Activated T-cell treated with anti-CD3 and anti-CD28 coated beads, Interleukin-2, amount 50 U/mL, for 24 hours (primary cell): ENCODE measurements at places on chromosomes 3 and 15.

DNA sequence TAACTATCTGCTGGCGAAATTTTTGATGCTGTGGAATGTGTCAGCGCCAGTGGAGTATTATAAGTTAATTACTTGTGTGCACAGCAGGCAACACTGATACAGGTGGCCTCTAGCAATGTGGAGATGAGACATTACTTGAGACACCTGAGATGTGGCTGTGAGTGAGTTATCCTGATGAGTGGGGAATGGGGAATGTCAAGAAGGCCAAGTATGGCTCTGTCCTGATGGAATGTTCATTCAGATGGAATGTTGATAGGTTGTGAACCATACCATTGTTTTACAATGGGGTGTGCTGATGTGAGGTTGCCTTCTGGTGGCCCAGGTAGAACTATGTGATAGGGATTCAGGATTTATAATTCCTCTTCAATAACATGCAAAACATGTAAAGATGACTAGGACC is 404.8 kb downstream of the PTPRG start:
- H3K27ac ChIP-seq: no peak overlapping the region
- H3K4me3 ChIP-seq: no peak overlapping the region
- no peak for DNase-seq
- no peaks in the 10 kb centered on the region for H3K4me1 ChIP-seq
- H3K27me3 ChIP-seq: no peaks in the 10 kb centered on the region
- no peaks in the 10 kb centered on the region for H3K36me3 ChIP-seq

- H3K4me3 ChIP-seq: no peak overlapping the region
- no peak for DNase-seq
- H3K27ac ChIP-seq: no peak overlapping the region
- H3K36me3 ChIP-seq: no peaks in the 10 kb centered on the region
These were observed 15.7 kb upstream of the DPPA4 start for GRCh38 chr3:109353057-109353456.

- no peak for DNase-seq
- H3K4me1 ChIP-seq: no peaks in the 10 kb centered on the region
- H3K27me3 ChIP-seq: peaks cover 34% of the 10 kb centered on the region
- no peak overlapping the region for H3K27ac ChIP-seq
These were observed 93.5 kb upstream of the ALDH1A3 start for GRCh38 chr15:100786139-100786531.

DNA sequence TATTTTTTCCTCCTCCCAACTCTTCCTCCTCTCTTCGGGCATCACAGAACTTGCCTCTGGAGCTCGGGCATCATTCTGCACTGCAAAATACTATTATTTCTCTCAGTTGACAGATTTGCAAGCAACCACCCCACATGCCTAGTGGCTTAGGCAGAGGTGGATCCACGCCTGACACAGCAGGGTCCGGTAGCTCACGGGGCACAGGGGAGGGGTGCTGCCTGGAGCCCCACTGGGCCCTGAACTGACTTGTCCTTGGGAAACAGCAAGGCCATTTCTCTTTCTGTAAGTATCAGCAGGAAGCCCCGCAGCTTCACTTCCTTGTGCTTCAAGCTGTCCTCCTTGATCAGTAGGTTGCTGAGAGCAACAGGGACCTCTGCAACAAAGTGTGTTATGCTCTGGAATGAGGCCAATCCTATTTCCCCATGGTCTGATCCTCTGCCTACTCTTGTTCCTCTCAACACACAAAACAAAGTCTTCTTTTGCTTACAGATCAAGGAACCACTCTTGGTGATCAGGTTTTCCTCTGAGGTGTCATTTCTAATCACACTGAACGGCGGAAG is 69.1 kb downstream of the FAM174B start:
- H3K4me3 ChIP-seq: no peak overlapping the region
- H3K27ac ChIP-seq: no peak overlapping the region
- H3K4me1 ChIP-seq: no peaks in the 10 kb centered on the region
- H3K36me3 ChIP-seq: no peaks in the 10 kb centered on the region
- H3K27me3 ChIP-seq: peaks cover 3% of the 10 kb centered on the region

DNA sequence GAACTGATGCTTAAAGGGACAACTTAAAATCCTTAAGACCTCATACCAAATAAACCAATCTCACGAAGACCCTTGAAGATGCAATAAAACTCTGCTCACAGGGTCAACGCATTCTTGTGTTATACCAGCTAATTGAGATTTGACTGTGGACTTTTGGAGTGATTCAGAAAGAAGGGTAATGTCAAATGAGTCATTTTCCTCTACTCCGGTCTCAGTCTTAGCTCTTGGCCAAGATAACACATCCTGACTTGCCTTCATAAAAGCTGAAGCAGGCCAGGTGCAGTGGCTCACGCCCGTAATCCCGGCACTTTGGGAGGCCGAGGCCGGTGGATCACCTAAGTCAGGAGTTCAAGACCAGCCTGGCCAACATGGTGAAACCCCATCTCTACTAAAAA is 3.8 kb downstream of the PKM start:
- no peaks in the 10 kb centered on the region for H3K27me3 ChIP-seq
- H3K36me3 ChIP-seq: peaks cover 81% of the 10 kb centered on the region
- H3K4me1 ChIP-seq: peaks cover 53% of the 10 kb centered on the region
- peak; percentile 75 for DNase-seq
- H3K27ac ChIP-seq: peak overlapping the region; percentile 98
- peak overlapping the region; percentile 94 for H3K4me3 ChIP-seq

- no peak overlapping the region for H3K4me3 ChIP-seq
- peaks cover 98% of the 10 kb centered on the region for H3K36me3 ChIP-seq
- no peak for DNase-seq
- H3K4me1 ChIP-seq: peaks cover 1% of the 10 kb centered on the region
These were observed 15.2 kb downstream of the MCM2 start for GRCh38 chr3:127613406-127613805.

DNA sequence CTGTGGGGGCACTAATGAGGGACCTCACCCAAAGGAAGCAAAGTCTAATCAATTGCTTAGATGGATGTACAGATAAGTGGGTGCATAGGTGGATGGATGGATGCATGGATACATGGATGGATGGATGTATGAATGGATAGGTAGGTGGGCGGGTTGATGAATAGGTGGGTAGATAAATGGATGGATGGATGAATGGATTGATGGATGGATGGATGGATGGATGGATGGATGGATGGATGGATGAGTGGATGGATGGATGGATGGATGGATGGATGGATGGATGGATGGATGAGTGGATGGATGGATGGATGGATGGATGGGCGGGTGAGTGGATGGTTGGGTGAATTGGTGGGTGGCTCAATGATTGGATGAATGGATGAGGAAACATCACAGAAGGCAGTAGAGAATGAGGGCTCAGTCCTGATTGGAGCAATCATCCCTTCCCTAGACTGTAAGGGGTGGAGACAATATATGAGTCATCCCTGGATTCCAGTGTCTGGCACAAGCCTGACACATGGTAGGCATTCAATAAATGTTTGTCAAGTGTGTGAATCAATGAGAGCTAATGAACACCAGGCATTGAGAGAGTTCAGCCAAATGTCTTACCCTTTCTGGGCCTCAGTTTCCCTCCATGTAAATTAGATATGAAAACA is 40.4 kb upstream of the PXYLP1 start:
- H3K4me1 ChIP-seq: peaks cover 14% of the 10 kb centered on the region
- H3K36me3 ChIP-seq: no peaks in the 10 kb centered on the region
- H3K27me3 ChIP-seq: peaks cover 8% of the 10 kb centered on the region
- no peak overlapping the region for H3K27ac ChIP-seq
- no peak overlapping the region for H3K4me3 ChIP-seq

DNA sequence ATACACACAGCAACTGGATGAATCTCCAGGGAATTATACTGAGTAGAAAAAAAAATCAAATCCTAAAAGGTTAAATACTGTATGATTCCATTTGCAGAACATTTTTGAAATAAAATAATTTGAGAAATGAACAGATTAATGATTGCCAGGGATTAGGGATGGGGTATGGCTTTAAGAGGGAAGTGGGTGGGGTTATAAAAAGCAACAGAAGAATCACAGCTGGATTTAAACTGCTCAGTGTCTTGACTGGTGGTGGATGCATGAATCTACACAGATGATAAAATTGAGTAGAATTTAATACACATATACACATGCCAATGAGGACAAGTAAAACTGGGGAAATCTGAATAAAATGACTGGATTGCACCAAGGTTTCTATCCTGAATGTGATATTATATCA is 79.7 kb upstream of the GOLGA8B start:
- H3K4me1 ChIP-seq: no peaks in the 10 kb centered on the region
- H3K27ac ChIP-seq: no peak overlapping the region
- peaks cover 43% of the 10 kb centered on the region for H3K27me3 ChIP-seq
- no peaks in the 10 kb centered on the region for H3K36me3 ChIP-seq
- no peak overlapping the region for H3K4me3 ChIP-seq

DNA sequence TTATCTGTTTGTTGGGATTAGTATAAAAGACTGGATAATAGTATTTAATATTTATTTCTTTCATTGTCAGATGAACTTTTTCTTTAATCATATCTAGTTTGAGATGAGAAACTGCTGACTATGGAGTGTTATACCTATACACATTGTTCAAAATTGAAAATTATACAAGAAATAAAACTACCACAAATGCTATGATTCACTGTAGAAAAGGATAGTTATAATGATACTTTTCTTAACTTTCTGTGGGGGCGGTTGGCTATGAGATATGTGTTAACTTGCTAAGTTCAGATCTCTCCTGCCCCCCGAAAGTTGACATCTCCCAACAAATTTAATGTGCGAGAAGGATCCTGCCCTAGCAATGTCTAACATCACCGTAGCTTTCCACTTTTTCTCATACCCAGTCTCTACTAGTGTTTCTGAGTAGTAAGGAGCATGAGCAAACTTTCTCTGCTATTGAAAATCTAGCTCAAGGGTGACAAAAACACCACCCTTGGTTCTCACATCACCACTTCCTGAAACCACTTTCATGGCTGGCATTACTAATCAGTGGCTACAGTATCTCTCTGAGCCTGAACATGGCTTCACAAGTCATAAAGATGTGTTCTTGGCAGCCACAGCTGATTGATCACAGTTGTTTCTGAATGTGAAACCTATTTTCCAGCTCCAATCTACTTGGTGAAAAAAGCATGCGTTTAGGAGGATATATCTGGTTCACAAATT is 15.8 kb upstream of the SAMMSON start:
- H3K4me3 ChIP-seq: no peak overlapping the region
- no peaks in the 10 kb centered on the region for H3K36me3 ChIP-seq
- peaks cover 3% of the 10 kb centered on the region for H3K4me1 ChIP-seq
- peak overlapping the region; percentile 39 for H3K27ac ChIP-seq

GRCh38 chr3:46369675-46370132 is 1.0 kb upstream of the CCR5 start:
- peaks cover 42% of the 10 kb centered on the region for H3K27me3 ChIP-seq
- peak overlapping the region; percentile 55 for H3K4me3 ChIP-seq
- H3K27ac ChIP-seq: peak overlapping the region; percentile 97

DNA sequence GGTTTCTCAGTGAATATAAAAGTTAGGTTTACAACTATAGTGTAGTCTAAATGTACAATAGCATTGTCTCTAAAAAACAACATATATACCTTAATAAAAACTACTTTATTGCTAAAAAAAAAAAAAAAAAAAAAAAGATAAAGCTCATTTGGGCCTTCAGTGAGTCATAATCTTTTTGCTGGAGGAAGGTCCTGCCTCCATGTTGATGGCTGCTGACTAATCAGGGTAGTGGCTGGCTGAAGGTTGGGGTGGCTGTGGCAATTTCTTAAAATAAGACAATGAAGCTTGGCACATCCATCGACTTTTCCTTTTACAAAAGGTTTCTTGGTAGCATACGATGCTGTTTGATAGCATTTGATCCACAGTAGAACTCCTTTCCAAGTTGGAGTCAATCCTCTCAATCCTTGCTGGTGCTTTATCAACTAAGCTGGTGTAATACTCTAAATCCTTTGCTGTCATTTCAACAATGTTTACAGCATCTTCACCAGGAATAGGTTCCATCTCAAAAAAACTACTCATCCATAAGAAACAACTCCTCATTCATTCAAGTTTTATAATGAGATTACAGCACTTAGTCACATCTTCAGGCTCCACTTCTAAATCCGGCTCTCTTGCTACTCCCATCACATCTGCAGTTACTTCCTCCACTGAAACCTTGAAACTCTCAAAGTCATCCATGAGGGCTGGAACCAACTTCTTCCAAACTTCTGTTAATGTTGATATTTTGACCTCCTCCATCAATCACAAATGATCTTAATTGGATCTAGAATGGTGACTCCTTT is 13.3 kb downstream of the ZNF280D start:
- H3K4me1 ChIP-seq: peaks cover 63% of the 10 kb centered on the region
- no peak overlapping the region for H3K27ac ChIP-seq
- peaks cover 27% of the 10 kb centered on the region for H3K36me3 ChIP-seq
- DNase-seq: no peak
- no peak overlapping the region for H3K4me3 ChIP-seq

- no peak overlapping the region for H3K4me3 ChIP-seq
- peaks cover 19% of the 10 kb centered on the region for H3K27me3 ChIP-seq
- H3K27ac ChIP-seq: no peak overlapping the region
- no peak for DNase-seq
These were observed 243.2 kb downstream of the EDEM1 start for GRCh38 chr3:5430701-5431100.

DNA sequence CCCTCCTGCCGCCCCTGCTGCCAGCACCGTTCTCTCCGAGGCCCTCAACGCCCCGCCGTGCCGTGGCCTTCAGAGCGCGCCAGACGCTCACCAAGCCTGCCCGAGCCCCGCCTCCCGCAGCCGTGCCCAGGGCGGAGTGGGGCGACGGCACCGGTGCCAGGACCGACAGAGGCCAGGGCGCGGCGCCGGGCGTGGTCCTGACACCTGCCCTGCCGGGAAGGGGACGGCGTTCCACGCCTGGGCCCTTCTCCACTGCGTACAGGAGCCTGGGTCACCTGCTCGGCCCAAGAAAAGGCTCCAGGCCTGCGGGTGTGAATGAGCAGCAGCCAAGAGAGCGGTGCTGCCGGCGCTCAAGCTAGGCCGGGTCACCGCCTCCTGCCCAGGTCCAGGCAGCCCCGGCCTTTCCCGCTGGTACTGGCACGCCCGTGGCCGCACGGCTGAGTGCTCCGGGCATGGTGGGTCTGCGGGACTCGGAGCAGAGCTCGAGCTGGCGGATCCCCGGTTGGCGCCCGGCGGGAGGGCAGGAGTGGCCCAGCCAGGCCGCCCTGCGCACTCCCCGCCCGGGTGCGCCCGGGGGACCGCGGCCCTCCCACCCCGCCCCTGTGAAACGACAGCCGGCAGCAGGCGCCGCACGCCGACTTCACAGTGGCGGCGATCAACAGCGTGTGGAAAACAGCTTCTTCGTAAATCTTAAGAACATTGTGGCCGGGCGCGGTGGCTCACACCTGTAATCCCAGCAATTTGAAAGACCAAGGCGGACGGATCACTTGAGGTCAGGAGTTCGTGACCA is 4.2 kb downstream of the OCA2 start:
- H3K27me3 ChIP-seq: peaks cover 83% of the 10 kb centered on the region
- H3K27ac ChIP-seq: no peak overlapping the region
- peak overlapping the region; percentile 76 for H3K4me3 ChIP-seq
- DNase-seq: peak; percentile 64

DNA sequence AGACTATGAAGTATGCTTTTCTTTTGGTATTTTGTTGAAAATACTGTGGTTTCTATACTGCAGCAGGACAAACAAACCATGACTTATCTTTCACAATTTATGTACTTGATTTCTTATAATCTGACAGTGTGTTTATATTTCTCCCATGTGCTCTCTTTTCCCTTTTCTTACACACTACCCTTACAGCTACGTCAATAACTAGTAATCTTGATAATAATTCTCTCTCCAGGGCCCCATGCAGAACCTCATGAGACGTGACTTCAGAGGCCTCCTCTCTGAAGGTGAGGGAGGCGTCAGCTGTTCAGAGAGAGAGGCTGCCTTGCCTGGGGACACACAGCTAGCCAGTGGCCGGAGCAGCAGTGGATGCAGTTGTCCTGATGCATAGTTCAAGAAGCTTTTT is 35.9 kb downstream of the KY start:
- H3K27me3 ChIP-seq: no peaks in the 10 kb centered on the region
- H3K4me3 ChIP-seq: no peak overlapping the region
- DNase-seq: no peak
- no peaks in the 10 kb centered on the region for H3K4me1 ChIP-seq
